ENCODE measurements at places on chromosomes 7 and 10.

DNA sequence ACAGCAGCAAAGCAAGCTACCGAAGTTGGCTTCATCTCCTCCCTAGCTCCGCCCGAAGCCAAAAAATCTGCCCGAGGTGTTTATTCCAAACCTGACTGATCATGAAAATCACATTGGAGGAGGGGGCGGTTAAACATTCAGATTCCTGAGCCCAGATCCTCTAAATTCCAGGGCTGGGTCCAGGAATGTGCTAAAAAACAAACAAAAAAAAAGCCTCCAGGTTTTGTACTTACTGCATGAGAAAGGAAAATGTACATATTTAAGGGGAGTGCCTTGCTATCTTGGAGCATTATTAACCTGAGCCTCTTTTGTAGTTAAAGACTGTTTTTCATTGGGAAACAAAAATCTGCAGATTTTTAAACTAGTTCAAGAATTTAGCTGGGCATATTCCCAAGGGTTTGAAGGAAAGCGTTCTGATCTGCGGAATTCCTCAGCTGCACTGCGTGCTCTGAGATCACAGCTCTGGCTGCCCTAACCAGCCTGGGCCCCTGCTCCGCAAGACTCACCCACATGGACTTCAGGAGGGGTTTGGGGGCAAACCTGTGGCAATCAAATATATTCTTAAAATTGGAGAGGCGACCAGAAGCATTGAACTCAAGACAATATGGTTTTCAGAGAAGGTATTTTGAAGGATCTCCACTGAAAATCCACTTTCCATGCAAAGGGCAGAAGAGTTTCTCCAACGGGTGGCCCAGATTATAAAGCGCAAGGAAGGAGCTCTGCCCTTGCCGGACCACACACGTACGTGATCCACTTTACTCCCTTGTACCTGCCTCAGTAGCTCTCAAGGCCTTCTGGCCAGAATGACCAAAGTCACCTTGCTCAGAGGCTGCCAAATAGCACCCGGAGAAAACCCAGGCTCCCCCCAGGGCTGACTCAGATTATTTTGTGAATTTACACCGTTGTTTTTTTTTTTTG lies 10.0 kb upstream of the TNS3 start:
- no peak for DNase-seq

DNA sequence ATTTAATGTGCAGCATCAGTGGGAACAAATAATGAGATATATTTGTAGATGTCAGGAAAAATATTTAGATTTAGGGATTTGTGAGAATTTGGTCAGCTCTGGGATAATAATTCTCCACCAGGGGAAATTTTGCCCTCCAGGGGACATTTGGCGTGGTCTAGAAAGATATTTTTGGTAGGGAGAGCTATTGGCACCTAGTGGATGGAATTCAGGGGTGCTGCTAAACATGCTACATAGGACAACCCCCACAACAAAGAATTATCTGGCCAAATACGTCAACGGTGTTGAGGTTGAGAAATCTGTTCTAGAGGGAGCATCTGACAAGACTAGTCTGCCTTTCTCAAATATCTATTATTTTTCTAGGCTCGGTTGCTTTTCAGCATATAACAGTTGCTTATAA lies 2.1 kb downstream of the ADK start:
- DNase-seq = no peak

GRCh38 chr7:90749774-90750173 lies 153.7 kb downstream of the CDK14 start:
- DNase-seq = no peak

- no peak for DNase-seq
These were observed 219.3 kb downstream of the JAZF1 start for GRCh38 chr7:27961255-27961654.

DNA sequence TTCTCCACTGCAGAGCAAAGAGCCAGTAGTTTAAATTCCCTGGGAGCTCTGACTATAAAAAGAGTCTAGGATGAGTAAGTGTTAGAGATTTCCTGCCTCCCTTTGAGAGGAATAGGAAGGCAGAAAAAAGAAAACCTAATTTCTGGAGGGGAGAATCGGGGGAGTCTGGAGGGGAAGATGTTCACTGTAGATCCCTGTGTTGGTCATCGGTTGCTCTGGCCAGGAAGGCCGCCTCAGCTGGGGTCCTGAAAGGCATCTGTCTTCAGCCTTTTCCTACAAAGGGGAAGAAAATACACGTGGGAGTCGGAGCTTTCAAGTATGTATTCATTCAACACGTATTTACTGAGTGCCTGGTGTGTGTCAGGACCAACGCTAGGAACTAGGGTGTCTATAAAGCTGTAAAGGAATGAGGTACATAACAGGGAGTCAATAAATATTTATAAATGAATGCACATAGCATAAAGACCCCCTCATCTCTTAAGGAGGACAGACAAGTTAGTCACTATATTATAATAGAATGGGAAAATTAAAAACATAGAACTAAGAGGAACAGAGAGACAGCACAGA lies 101.1 kb downstream of the ICA1 start:
- no peak for DNase-seq

GRCh38 chr7:142774826-142775225 lies 4.1 kb downstream of the PRSS2 start:
- no peak for DNase-seq

DNA sequence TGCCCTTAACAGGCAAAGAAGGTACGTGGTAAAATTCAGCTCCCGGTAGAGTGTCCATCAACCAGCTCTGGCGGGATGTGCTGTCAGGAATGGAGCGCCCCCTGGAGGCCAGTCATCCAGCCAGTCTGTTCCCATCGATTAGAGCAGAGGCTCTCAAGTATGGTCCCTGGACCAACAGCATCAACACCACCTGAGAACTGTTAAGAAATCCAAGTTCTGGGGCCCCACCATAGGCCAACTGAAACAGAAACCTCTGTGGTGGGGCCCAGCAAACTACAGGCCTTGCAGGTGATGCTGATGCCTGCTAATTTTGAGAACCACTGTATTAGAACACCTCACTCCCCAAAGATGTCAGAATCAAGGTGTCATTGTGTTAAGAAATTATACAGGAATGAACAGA lies 109.2 kb downstream of the DPY19L1 start:
- no peak for DNase-seq

DNA sequence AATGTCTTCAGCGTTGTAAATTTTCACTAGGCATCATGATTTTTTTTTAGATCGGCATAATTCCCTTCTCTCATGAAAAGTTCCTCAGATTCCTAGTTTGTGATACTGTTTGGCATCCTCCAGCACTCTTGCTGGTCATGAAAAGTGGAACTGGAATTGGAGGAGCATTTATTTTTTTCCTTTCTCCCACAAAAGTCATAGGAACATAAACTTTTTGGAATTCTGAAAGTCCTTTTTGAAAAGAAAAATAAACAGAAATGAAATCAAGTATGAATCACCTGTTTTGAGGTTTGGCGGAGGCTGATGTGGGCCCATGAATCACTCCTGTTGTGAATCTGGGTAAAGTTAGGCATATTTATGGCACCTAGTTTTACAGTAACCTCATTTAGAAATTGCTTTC lies 17.7 kb downstream of the CACNB2 start:
- DNase-seq = no peak

- DNase-seq = peak; percentile 82
These were observed 135.8 kb downstream of the CAMK1D start for GRCh38 chr10:12484941-12485805.

DNA sequence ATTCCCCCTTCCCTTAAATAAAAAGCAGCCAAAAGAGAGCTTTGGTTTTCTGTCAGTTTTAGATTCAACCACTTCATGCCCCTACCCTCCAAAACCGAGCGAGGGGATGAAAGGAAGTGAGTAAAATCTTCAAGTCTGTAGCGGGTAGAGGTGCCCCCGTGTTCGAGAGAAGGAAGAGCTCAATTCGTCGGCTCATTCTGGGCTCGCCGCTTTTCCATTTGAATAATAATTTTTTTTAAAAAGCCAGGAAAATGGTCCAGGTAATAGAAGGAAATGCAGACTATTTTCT lies 436.2 kb upstream of the GALNT17 start:
- no peak for DNase-seq

DNA sequence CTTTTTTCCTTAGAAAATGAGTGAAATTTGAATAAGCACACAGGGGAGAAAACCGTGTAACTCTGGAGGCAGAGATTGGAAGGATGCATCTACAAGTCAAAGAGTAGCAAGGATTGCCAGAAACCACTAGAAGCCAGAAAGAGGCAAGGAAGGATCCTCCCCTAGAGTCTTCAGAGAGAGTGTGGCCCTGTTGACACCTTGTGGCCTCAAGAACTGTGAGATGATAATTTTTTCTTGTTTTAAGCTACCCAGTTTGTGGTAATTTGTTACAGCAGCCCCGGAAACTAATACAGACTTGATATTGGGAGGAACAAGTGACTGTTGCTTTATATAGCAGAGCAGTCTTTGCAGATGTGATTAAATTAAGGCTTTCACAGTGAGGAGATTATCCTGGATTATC lies 3.6 kb upstream of the GIMAP7 start:
- no peak for DNase-seq

DNA sequence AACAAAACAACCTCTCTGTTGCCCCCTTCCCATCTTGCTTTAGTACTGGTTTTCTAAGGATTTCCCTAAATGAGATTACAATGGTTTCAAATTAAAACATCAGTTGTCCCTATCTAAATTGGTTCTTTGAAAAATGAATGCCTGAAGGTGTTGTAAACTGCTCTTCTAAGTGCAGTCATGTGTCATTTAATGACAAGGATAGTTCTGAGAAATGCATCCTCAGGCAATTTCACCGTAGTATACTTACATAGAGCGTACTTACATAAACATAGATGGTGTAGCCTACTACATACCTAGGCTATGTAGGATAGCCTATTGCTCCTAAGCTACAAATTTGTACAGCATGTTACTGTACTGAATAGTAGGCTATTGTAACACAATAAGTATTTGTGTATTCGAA lies 278.1 kb downstream of the MAGI2 start:
- DNase-seq = no peak

DNA sequence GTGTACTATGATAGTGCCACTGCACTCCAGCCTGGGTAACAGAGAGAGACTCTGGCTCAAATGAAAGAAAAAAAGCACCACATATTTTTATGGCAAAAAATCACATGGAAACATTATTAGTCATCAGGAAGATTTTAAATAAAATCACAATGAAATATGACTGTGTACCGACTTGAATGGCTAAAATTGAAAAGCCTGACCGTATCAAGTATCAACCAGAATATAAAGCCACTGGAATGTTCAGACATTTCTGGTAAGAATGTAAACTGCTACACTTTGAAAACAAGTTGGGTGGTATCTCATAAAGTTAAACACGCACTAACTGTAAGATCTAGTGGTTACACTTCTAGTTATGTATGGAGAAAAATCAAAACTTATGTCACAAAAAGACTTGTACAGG lies 306.7 kb upstream of the MBL2 start:
- DNase-seq = no peak

All from spleen (tissue), 13 donors.